Stimulated activated CD8-positive, alpha-beta memory T cell treated with anti-CD3 and anti-CD28 coated beads, Interleukin-4, amount 100 ng/mL, for 4 hours (primary cell): ENCODE measurements at places on chromosomes 12 and 14.

GRCh38 chr12:41794336-41794735, 350.3 kb downstream of the GXYLT1 start:
- DNase-seq: no peak

DNA sequence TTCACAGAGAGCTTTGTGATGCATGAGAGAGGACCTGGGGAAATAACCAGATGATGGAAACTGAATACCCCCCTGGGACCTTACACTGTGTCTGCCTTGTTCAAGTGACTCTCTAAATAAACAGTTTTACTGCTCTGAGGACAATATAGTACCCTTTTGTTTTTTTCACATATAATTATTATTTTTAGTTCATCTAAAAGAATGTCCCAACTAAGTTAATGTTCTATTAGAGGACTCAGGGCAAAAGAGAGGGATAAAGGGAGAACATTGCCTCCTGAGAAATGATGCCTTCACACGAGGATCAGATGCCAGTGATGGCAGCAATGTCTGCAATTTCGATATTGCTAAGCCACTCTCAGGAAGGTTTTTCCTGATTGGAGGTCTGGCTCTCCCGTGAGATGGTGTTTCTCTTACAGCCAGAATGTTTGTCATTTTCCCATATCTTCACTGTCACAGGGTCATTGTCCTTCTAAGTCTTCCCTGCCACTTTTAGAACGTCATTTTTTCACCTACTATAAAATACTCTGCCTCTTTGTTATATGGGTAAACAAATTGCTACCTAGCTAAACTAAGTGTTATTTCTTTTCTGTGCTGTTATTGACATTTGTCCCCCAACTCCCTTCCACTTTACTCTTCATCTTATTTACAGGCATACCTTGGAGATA, 201.6 kb downstream of the RAD51B start:
- DNase-seq: no peak

- no peak for DNase-seq
Observed at GRCh38 chr12:85016413-85016812, 19.7 kb downstream of the TSPAN19 start.

GRCh38 chr12:122265886-122266229, 436 bp downstream of the VPS33A start:
- no peak for DNase-seq

GRCh38 chr12:70796989-70797388, 123.5 kb downstream of the PTPRR start:
- no peak for DNase-seq

- DNase-seq: no peak
Observed at GRCh38 chr14:23356662-23357061, 4.0 kb upstream of the SLC22A17 start.
